Activated CD4-positive, alpha-beta T cell treated with anti-CD3 and anti-CD28 coated beads, Interleukin-2, amount 10 ng/mL, durations not matched to agents 24 days and 14 days (primary cell): ENCODE measurements at places on chromosomes 5 and 9.

GRCh38 chr9:129351642-129352145, 173.6 kb upstream of the IER5L start:
- no peak for DNase-seq

GRCh38 chr5:2451100-2451499, 300.4 kb downstream of the IRX2 start:
- no peak for DNase-seq

- no peak for DNase-seq
These were observed 83.0 kb upstream of the PRLR start for GRCh38 chr5:35313291-35313690.

GRCh38 chr5:52844885-52845284, 57.2 kb downstream of the ITGA1 start:
- no peak for DNase-seq

DNA sequence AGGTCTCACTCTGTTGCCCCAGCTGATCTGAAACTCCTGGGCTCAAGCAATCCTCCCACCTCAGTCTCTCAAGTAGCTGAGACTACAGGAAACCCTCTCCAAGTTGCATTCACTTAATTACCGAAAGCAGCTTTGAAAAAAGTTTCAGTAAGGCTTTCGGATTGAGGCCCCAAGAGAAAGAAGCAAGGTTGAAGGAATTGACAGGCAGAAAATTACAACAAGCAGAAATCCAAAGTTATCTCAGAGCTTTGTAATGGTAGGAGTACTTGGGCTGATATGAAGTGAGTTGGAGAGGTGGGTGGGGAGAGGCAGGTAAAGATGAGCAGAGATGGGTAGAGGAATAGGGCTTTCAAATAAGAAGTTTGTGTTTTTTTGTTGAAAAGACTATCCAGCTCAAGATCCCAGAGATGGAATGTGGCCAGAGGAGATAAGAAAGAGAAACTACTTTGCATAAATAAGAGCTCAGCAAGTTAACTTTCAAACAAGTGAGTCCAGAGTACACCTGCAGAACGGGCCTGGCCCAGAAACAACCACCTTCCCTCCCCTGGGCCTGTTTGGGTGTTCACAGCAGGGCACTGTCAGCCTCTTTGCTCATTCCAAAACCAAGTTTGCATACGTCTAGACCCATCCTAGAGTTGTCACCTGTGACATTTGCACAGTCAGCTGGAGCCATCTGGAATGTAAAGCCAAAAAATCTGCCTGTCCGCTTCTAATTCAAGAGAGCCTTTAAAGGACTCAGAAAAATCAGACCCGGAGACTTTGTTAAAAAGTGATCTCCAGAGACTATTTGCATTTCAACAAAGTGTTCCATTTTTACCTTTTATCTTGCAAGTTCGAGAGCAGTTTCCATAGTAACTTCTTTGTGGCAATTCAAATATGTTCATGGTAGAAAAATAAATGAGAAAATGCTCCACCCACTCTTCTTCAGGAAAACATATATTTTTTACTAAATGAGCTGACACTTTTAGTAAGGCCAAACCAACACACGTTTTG, 2.2 kb upstream of the CLINT1 start:
- DNase-seq = peak; percentile 65

GRCh38 chr5:59326596-59326995, 566.9 kb downstream of the PDE4D start:
- DNase-seq = no peak

GRCh38 chr5:78760366-78760765, 111.8 kb upstream of the LHFPL2 start:
- DNase-seq = no peak

DNA sequence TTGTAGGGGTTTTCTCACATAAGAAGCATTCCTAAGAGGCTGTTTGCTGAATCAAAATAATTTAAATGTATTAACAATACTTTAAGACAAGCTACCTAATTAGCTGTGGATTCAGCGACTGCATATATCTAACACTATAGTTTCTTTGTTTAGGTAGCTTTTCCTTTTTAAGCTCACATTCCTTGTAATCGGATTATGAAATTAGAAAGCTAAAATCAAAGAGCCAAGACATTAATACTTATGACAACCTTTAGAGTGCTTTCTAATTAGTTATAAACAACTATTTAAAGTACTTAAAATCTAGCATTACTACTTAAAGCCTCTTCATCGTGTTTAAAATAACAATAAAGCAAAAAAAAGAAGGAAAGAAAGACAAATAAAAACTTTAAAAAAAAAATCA, 137.3 kb upstream of the RETREG1 start:
- DNase-seq = no peak

DNA sequence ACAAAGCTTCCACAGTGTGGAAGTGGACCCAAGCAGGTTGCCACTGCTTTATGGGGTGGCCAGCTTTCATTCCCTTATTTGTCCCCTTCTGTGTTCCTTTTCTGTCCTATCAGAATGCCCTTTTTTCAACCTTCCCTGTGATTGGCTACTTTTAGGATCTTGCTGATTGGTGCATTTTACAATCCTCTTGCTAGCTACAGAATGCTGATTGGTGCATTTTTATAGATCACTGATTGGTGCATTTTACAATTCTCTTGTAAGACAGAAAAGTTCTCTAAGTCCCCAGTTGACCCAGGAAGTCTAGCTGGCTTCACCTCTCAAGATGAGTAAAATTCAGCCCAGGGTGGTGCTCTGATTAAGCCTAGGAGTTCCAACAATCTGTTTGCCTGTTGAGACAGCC, 157.2 kb upstream of the ERCC6L2 start:
- no peak for DNase-seq

GRCh38 chr5:39178861-39179260, 40.5 kb downstream of the FYB1 start:
- DNase-seq = peak; percentile 74

GRCh38 chr5:37490931-37491330, 111.8 kb downstream of the WDR70 start:
- no peak for DNase-seq

GRCh38 chr5:35853631-35854030, 3.1 kb upstream of the IL7R start:
- DNase-seq = peak; percentile 90

DNA sequence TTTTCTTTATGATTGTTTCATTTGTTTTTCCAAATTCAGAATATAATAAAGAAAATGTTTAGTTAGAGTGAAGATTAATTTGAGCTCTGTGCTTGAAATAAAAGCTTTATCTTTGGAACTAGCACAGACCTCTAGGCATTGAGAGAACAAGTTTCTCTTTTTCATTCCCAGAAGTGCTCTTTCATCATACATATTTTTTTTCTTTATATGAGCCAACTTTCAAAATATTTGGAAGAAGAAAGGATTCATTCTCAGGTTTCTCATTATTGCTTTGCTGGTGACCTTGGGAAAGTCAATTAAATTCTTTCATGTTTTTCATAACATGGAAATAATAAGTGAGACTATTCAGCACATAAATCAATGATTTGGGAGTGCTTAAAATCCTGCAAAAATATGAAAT, 16.8 kb downstream of the CTXN3 start:
- DNase-seq = no peak

DNA sequence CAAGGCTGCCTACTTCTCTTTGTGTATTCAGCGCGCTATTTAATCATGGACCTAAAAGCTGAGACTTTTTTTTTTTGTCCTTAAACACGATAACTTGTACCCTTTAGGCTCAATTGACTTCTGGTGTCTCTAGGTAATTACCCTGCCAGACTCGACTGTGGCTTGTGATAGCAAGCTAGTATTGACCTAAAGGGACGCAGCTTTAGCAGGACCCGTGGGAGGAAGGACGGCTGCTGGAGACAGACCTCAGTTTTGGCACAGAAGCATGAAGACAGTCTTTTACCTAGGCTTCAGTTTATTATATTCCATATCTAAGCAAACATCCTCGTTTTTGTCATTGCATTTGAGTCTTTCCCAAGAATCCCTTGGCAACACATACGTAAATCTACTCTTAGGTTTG, 115.3 kb downstream of the SMC2 start:
- no peak for DNase-seq

DNA sequence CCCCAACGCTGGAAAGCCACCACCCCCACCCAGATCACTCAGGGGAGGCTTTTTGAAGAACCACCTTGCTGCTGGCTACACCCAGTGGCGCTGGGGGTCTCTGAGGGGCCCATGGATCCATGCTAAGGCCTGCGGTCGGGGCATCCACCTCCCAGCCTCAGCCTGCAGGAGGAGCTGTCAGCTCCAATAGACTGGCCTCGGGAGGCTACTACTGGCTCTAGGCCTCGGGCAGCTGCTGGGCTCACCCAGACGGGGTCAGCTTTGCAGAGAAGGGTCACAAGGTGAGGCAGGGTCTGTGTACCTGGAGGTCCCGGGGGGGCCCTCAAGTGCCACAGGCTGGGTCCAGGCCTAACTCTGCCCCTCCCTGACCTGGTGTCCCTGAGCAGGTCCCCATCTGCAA, 193.7 kb downstream of the OLFM1 start:
- no peak for DNase-seq

GRCh38 chr9:130854092-130854491, 19.0 kb downstream of the ABL1 start:
- no peak for DNase-seq
